Omental fat pad (tissue), 4 donors: ENCODE measurements at places on chromosomes 1 and 21. TPM values are rescaled to one million over a fixed set of nuclear protein-coding genes. Genes with fewer than 3 reads are reported as not detected.

DNA sequence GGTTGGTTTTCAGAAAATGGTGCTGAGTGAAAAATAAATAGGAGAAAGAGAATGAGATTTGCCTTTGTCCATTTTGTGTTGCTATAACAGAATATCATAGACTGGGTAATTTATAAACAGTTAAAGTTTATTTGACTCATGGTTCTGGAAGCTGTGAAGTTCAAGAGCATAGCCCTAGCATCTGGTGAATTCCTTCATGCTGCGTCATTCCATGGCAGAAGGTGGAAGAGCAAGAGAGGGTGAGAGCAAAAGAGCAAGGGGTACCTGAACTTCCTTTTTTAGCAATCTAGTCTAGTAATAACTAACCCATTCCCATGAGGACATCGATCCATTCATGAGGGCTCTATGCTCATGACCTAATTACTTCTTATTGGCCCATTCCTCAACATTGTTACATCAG is 209.1 kb upstream of the ZP4 start:
- DNase-seq = no peak

DMRTA2 gene
- not detected for total RNA-seq

DNA sequence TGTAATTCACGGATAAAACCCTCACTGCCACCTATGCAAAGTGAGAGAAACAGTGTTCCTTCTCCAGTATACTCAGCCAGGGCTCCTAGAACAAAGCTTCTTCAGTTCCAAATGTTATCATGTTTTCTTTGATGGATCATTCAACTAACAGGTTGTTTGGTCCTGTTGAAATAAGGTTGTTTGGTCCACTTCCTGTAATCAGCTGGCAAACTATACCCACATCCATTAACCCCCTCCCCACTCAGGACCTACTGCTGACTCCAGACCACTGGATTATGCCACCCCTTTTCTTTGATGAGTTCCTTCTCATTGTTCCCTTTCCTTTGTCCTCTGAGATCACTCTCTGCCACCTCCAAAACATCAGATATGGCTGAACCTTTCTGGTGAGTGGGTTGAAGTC is 267.7 kb upstream of the USP25 start:
- DNase-seq = no peak

DNA sequence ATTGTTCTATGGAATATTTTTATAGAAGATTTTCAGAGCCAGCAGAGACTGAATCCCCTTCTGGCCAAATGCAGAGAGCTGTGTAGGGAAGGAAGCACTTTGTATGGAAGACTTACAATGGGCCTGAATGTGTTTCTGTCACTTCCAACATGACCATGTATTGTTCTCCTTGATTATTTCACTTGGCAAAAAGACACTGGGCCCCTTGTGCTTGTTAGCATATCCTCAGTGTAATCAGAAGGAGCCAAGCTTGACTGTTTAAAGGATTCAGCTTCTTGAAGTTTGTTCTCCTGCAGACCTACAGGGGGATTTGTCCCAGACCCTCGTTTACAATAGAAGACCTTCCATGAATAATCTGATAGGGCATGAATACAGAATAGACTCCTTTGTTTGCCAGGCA is 48.1 kb upstream of the UBE2U start:
- DNase-seq = no peak

S100A7 gene
- not detected for total RNA-seq

- no peak for DNase-seq
Measured at GRCh38 chr1:227312361-227313025, 5.8 kb downstream of the CDC42BPA start.

DNA sequence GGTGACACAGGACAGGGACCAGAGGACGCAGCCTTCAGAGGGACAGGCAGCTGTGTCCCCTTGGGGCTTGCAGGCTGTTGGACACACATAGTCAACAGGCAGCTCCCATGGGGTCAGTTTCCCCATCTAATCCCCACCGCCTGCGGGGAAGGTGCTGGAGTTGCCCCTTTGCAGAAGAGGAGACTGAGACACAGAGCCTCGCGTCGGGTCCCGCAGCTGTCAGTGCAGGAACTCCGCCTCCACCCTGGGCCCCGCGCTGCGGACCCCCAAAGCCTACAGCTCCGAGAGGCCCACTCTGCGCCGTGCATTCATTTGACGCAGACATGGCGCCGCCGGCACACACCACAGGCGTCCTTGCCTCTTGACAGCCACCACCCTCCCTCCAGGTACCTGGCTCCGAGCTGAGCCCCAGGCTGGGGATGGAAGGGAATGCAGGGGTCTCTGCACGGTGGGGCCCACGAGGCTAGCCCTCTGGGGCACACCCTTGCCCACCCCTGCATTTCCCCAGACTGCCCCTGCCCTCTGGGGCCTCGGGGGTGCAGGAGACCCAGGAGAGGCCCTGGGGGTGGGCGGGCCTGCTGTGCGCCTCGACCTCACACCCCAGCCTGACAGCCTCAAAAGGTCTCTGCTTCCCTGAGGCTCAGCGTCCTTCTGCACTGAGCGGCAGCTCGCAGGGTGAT is 88.5 kb upstream of the ACTRT2 start:
- DNase-seq = no peak

GRCh38 chr1:245232931-245233330 is 78.1 kb downstream of the KIF26B start:
- no peak for DNase-seq

DNA sequence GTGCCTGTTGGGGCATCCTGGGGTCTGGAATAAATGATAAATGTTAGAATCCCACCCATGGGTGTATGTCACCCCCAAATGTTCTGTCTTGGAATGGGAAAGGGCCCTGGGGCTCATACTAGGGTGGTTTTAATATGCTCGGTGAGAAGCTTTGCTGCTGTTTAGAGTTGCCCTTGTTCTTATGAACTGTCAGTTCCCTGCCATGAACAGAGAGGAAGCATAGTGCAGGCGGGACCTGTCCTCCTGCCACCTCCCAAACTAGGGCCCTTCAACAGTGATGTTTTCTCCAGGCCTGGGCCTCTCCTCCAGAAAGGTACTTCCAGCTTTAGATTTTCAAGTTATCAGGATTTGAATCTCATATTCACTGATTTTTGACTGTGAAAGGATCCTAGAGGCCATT is 80.7 kb upstream of the COA6 start:
- DNase-seq = no peak

- no peak for DNase-seq
Measured at GRCh38 chr1:42745851-42746250, 5.8 kb upstream of the CLDN19 start.

- DNase-seq = no peak
Measured at GRCh38 chr1:3093898-3094626, 25.1 kb downstream of the PRDM16 start.

- DNase-seq = no peak
Measured at GRCh38 chr1:29903548-29904166, 667.3 kb downstream of the PTPRU start.

DNA sequence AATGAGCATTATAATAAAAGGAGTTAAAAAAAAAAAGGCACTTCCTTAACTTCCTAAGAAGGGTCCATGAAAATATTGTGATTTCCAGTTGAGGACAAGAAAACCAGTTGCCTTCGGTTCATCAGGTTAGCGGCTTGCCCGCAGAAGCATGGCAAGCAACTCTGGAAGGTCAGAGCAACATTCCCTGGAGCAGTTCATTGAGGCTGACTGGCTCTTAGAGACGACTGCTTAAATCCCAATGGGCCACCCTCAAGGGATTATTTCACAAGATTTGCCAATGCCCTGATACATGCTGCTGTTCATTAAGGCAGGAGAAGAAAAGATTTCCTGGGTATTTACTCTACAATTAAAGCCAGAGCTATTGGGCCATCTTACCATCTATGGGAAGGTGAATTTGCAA is 29.0 kb upstream of the CASQ2 start:
- no peak for DNase-seq

DNA sequence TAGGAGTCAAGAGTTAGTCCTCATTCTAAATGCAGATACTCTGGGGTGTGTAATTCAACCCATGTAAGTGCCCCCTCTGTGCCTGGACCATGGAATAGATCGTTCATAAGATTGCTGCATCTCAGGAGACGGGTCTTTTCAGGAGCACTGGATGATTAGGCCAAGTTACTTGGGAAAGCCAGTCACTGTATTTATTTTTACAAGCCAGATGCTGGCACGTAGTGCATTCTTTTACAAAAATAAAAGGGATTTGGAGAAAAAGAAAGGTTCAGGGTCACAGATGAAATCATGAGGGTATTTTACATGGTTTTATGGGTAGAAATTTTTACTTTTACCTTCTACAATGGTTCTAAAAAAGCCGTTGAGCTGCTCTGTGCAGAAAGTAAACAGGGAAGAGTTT is 102.6 kb upstream of the UBE2U start:
- DNase-seq = no peak

DNA sequence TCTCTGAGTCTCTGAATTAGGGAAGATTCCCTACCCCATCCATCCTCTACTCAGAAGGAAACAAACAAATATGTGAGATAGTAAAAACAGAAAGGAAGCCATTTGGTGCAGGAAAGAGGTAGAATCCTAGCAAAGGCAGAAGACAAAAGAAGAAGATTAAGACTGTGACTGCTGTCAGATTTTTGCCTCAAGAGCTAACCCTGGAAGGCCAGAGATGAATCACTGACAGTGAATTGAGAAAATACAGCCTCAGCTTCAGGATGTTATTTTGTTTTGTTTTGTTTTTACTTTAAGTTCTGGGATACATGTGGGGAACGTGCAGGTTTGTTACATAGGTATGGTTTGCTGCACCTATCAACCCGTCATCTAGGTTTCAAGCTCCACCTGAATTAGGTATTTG is 31.7 kb downstream of the DSTYK start:
- no peak for DNase-seq

DNA sequence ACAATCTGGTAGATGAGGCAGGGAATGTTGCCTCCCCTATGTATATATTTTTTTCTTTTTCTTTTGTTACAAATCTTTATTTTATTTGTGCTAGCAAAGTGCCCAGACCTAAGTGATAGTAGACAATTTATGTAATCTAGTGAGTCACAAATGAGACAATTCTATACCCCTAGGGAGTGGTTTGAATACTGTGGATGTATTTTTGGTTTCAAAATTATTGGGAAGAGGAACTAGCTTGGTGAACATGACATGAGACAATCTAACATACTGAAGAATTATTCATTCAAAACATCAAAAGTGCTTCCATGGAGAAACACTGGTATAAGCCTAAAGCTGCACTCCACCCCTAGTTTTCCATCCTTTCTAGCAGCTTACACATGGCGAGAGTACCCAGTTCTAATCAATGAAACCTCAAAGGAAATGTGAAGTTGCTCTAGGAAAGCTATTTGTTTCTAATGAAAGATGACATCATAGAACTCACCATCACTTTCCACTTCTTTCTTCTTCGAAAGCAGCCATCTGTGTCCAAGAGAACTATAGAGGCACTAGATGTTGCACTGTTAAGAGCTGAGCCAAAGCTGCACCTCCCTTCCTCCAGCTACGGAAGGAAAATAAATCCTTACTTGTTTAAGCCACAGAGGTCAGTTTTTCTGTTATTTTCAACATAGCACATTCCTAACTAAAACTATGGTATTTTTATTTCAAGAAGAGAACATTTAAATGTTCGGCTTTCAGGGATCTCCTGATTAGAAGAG is 764.6 kb downstream of the LTN1 start:
- no peak for DNase-seq

SIM2 gene
- not detected for total RNA-seq

DNA sequence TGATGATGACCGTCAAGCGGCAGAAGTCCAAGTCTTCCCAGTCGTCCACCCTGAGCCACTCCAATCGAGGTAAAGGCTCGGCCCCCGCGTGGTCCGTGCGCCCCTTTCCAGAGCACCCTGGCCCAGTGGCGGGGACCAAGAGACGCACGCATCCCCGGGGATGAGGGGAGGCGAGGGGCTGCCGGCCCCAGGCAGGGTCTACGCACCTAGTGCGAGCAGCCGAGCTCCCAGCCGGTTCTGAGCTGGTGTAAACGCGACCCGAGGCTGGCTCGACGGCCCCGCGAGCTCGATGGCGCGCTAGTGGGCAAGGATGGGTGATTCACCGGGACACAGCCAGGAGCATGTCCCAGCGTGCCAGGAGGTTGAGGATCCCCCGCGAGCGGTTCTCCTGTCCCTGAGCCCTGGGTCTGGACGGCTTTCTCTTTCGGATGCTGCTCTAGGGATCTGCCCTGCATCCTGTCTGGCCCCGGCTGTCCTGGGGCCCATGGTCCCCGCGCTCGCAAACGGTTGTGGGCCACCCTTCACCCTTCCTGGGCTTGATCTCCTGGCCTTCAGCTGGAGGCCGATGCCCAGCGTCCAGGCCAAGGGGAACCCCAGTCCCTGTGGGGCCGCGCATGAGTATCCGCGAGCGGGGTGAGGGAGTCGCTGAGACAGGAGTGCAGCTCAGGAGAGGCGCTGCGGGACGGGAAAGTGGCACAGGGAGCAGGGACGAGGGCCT is 689 bp downstream of the PKP1 start:
- DNase-seq = no peak

- DNase-seq = no peak
Measured at GRCh38 chr21:42645211-42646075, 8.0 kb upstream of the PDE9A start.

GRCh38 chr1:22380024-22380785 is 71.4 kb upstream of the ZBTB40 start:
- no peak for DNase-seq

DNA sequence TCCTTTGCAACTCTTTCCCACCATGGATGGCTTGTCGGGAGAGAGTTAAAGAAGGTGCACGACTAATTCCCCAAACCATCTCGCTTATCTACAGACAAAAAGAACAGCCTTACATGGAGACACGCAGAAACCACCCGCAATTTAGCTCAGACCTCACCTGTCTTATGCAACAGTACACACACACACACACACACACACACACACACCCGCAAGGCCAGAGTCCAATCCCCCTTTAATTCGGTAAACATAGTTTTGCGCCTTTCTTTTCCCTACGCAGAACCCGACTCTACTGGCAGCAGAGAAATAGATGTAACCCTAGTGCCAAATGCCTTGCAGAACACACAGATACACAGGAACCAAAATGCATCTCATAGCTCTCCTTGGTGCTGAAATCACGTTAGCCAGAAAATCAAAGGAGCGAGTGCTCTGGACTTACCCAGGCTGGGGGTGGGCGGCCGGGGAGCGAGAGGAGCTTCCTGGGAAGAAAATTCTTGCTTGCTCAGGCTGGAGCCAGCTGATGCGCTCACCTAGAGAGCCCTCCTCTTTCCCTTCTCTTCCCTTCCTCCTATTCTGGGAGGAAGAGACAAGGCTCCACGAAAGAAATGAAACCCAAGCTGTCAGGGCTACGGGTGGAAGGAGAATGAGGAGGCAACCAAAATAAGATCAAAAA is 470 bp downstream of the TNR start:
- no peak for DNase-seq
